ENCODE measurements at places on chromosomes 2 and 18.
A peak's percentile ranks its signal among the peaks of the same experiment; 100 is the strongest.

- DNase-seq: no peak
Observed at GRCh38 chr2:11054783-11055678, 100.2 kb upstream of the SLC66A3 start.

- DNase-seq: no peak
Observed at GRCh38 chr2:221962186-221962585, 336.6 kb downstream of the PAX3 start.

DNA sequence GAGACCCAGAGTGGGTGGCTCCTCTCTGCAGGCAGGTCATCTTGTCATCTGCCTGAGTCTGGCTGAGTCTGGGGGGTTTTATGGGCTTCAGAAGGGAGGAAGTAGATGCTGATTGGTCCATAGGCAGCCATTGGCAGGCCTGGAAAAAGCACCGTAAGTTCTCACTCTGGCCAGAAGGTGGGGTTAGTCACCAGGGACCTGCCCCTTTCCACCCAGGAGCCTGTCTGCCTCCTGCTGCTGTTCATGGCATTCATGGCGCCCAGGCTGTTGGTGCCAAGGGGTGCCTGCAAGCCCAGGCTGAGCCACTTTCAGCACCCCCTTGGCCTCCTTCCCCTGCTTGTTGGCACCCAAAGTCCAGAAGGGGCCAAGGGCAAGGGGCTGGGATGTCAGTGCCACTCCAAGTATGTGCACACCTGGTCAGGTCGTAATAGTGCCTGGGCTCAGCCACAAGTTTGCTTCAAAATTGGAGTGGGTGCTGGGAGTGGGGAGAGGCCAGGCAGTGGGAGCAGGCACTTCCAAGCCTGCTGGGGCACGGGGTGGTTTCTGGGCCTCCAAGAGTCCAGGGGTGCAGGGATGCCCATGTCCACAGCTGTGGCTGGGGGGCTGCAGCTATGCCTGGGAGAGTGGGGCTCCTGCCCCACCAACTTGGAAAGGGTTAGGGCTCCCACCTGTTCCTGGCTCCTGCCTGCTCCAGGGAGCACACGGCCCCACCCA, 178.1 kb downstream of the FAM210A start:
- DNase-seq: no peak

GRCh38 chr2:45261746-45262145, 252.5 kb upstream of the SIX2 start:
- DNase-seq: no peak

DNA sequence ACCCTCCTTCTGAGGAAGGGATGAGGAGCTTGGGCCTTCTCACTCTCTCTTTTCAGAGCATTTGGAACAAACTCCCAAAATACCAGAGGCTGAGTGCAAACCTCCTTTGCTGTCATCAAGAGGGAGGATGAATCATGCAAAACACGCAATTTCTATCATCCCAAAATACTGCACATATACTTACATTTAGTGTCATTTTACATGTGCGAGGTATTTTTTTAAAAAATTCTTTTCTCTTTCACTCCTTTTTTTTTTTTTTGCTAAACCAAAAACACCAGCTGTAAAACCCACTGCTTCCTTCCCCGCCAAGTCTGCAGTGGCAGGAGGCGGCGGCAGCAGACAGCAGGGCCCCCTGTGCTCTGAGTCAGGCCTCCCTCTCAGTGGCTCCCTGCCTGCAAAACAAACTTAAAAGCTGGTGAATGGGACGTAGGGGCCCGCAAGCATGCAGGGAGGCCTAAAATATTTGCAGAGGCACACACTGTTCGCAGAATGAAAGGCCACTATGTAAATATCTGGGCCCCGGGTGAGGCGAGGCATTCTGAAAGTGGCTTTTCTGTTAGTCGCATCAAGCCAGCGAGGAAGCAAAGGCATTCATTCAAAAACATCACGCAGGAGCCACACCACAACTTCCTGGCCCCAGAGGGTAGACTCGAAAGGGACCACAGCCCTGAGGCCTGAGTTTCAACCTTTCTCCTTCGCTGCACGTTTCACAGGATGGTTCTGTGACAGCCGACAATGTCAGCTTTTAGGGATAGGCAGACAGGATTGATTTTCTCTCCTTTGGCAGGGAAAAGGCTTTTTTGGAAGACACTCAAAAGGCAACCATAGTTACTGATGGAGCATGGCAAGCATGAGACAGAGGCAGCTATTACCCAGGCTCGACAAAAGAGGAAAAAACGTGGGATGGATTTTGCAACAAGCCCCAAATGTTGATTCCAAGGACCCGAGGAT, 73.4 kb downstream of the ACTR2 start:
- DNase-seq: peak; percentile 22

DNA sequence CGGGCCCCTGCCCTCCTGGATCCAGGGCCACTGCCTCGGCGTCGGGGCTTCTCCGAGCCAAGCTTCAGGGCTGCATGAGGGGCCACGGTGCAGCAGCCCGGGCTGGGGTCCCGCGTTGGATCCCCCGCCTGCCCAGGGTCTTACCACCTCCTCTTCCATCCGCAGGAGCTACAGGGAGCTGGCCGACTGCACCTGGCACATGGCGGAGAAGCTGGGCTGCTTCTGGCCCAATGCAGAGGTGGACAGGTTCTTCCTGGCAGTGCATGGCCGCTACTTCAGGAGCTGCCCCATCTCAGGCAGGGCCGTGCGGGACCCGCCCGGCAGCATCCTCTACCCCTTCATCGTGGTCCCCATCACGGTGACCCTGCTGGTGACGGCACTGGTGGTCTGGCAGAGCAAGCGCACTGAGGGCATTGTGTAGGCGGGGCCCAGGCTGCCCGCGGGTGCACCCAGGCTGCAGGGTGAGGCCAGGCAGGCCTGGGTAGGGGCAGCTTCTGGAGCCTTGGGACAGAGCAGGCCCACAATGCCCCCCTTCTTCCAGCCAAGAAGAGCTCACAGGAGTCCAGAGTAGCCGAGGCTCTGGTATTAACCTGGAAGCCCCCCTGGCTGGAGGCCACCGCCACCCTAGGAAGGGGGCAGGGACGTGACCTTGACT, 52.1 kb downstream of the RAMP1 start:
- DNase-seq: no peak

GRCh38 chr2:70647873-70648481, 94.4 kb upstream of the TGFA start:
- DNase-seq: peak; percentile 67

DNA sequence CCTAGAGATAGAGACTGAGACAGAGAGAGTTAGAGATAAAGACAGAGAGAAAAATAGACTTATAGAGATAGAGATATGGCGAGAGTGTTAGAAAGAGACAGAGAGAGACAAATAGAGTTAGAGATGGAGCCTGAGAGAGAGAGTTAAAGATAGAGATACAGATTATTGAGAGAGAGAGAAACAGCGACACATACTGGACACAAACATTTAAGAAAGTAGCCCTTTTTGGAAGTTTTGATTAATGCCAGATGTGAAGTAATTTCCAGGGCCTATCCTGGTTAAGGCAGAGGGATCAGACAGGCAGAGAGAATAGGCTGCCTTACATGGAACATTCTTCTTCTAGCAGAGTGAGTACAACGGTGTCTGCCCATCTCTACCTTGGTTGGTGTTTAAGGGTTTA, 311.6 kb upstream of the CDH7 start:
- no peak for DNase-seq

All from stimulated activated CD4-positive, alpha-beta T cell treated with anti-CD3 and anti-CD28 coated beads, Interleukin-1b, Interleukin-23, amount 100 ng/mL, for 1 hour (primary cell).